CD4-positive, alpha-beta T cell treated with Interleukin-17A for 1 hour (primary cell): ENCODE measurements at places on chromosomes 5 and 9.

- DNase-seq: no peak
Observed at GRCh38 chr5:169289520-169289919, 11.4 kb downstream of the SLIT3 start.

GRCh38 chr5:7396713-7397454 lies 946 bp downstream of the ADCY2 start:
- no peak for DNase-seq

- DNase-seq: peak; percentile 85
Observed at GRCh38 chr9:35616681-35617459, 1.3 kb downstream of the CD72 start.

DNA sequence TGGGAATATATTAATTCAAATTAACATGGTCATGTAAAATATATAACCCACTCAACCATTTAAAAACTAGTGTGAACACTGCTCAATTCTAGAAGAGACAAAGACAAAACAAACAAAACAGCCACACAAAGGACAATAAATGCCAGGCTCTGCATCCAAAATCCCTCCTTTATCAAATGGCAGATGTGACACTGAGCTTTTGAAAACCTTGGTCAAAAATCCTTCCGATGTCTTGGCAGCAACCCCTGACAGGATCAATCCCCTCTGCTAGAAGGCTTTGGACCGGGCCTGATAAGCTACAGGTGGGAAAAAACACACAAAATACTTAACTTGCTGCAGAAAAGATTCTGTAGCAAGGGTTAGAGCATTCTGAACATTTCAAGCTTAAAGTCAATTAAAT lies 61.5 kb downstream of the ZFR start:
- no peak for DNase-seq

- no peak for DNase-seq
Observed at GRCh38 chr9:34610434-34611206, 1.3 kb downstream of the RPP25L start.

DNA sequence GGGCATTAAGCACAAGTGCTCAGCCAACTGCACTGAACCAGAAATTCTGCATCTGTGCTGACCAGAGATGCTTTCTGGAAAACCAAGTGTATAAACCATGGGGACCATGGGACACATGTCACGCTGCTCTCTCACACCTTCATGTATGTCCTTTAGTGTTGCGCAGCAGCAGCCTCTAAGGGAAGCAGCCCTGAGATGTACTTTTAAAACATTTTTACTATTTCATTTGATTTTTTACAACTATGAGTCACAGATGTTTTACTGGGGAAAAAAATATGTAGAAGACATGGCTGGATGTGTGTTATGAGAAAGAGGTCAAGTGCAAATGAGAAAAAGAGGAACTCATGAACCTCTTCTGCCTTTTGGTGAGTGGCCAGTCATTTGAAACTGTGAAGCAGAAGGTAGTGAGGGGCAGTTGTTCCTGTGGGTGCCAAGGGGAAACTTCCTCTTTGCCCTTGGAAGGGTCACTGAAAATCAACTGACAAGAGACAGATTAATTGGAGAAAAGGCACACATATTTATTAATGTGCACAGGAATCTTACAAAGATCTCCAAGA lies 31.4 kb upstream of the SYK start:
- peak; percentile 2 for DNase-seq

DNA sequence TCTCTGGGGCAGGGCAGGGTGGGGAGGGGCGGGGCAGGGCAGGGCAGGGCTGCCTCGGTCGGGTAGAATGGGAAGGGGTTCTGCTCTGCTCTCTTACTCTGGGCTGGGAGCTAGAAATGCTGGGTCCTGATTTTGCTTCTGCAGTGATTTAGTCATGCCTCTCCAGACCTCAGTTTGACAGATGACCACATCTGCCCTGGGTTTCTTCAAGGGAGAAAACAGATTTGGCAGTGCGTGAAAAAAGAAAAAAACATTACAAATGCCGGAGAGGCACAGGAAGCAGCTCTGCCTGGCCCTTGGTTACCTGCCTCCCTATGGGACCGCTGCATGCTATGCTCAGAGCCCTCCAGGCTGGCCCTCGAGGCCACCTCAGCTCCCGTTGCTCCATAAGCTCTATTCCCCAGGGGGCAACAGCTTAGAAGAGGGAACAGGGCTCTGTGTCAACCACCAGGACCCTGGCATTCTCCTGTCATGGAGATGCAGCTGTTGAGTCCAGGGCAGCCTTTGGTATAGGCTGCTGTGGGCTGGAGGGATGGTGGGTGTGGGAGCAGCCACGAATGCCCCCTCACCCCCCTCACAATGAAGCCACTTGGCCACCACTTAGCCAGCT lies 53.2 kb upstream of the UBTD2 start:
- DNase-seq: no peak

DNA sequence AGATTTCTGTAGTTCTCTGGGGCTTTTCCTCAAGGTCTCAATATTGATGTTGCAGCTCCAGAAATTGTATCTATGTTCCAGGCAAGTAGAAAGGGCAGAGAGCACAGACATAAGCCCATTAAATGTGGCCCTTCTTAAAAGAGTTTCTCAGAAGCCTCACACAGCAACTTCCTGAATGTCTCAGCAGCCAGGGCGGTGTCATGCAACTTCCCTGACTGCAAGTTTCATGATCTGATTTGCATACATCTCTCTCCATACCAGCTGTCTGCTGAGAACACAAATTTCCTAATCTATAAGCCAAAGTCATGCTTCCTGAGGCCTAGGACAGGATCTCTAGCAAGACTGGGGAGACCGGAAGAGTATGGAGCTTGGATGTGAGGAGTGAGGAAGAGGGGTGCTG lies 13.0 kb downstream of the RGS7BP start:
- no peak for DNase-seq

DNA sequence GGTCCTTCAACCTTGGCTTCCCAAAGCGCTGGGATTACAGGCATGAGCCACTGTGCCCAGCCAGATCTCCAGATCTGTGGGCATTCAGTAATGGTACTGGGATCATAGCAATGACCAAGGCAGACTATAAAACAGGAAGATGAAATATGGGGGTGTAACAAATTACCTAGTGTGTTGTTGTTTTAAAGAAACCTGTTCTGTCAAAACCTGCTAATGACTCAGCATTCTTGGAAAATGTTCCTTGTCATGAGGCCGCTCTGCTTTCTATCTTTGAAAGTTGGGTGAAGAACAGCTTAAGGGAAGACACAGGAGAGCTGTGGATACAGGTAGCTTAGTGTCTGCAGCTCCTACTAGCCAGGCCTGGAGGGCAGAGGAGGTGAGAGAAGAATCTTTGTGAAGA lies 19.4 kb downstream of the TARS1 start:
- DNase-seq: no peak

DNA sequence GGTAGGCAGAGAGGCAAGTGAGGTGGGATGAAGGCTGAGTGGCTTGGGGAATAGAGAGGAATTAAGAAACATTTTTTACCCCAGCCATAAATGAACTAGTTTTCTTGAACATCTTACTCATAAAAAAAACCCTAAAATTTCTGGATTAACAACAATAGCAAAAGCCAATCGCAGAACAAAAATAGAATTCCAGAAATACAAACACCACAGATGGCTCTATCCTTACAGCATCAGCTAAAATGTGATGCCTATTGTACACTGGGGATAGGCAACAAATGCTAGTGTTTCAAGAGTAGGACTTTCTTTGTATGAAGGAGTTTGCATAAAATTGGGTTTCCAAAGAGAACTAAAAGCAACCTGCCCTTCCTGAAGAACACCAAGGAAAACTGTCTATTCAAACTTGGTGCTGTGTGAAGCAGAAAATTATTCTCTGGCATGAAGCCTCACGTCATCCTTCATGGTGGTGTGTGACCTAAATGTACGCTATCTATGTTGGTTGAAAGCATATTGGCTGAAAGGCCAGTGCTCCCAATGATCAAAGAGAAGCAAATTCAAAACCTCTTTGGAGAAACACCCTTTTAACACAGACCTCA lies 82.9 kb downstream of the JAKMIP2 start:
- no peak for DNase-seq

DNA sequence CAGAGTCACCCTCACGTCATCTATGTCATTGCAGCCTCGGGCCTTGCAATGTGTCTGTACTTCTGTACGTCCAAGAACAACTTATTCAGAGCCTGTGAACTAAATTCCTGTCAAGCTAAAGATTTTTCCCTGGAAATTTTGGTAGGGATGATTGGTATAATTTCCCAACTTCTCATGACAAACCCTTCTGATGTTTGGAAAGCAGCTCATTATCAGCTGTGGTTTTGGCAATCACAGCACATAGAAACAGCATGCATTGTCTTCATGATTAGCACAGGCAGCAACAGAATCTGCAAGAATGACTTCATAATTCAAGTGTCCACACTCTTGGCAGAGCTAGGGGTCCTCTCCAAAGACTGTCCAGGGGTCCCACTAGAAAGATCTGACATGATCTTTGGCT lies 49.5 kb downstream of the APBA1 start:
- DNase-seq: no peak

- no peak for DNase-seq
Observed at GRCh38 chr5:147659166-147659929, 123.2 kb downstream of the JAKMIP2 start.

- DNase-seq: peak; percentile 10
Observed at GRCh38 chr5:180648658-180649296, 623 bp downstream of the FLT4 start.

GRCh38 chr5:127599320-127599719 lies 49.6 kb upstream of the CTXN3 start:
- DNase-seq: no peak

DNA sequence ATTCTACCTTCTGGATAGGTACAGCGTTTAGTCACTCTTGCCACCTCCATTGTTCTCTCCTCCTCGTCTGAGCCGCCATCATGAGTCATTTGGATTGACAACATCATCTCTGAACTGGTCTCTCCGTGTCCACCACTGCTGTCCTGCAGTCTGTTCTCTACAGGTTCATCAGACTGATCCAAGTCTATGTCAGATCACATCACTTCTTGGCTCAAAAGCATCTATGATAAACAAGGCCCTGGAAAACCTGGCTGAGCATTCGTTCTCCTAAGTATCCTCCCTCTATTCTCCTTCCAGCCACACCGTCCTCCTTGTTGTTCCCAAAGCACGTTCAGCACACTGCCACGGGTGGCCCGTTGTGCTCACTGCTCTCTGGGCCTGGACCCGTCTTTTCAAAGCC lies 50.5 kb downstream of the CTNND2 start:
- no peak for DNase-seq

DNA sequence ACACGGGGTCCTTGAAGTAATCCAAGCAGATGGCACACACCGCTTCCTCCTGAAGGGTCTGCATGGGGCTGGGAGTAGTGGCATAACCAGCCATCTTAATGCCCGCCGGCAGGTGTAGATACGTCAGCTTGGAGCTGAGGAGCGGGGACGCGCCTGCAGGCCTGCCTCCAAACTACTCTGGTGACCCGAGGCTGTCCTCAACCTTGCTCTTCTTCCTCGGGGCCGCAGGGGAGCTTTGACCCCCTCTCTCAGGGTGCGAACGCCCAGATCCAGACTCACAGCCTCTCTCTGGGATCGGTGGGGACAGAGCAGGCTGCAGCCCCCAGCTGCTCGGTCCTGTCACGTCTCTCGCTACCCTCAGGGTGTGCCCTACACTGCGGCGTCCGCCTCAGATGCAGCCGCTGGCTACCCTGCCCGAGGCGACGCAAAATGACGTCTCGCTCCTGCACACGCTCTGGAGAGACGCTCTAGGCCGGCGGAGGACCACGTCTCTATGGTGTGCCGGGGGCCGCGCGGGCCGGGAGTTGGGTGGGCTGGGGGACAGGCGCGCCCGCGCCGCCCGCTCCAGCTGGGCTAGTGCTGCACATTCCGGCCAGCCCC lies at the start of gene TRIM52:
TRIM52 (minus strand) TSS at position 424 of the 600 bp plus-strand sequence; CDS start at position 94, 330 bp downstream.
- peak; percentile 94 for DNase-seq

DNA sequence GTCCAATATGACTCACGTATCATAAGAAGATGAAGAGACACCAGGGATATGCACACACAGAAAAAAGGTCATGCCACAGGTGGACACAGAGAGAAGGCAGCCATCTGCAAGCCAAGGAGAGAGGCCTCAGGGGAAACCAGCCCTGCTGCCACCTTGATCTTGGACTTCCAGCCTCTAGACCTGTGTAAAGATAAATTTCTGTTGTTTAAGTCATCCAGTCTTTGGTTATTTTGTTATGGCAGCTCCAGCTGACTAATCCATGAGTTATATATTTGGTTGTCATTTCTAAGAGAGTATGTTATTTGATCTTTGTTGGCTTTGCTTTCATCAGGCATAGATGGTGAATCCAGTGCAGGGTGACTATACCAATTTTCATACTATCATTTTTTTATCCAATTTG lies 130.2 kb upstream of the DAP start:
- DNase-seq: no peak

DNA sequence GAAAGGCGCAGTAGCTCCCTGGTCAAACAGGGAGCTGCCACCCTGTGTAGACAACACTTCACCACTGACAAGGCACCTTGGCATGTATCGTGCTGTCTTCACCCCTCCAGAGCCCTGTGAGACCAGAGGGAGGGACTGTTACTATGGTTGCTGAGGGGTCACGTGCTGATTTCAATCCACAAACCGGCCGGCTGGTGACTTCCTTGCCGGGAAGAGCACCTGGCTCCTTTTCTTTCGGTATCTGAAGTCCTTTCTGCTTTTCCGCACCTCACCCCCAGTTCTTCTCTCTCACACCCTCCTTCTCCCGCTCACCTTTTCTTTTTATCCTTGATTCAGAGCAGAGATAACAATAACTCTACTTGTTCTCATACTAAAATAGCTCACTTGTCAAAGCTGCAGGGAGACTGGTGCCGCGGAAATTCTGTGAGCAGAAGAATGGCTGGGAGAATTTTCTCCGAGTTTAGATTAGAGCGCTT lies 327.2 kb downstream of the ZSWIM6 start:
- DNase-seq: no peak

- no peak for DNase-seq
Observed at GRCh38 chr9:124256517-124257069, 1.2 kb upstream of the NEK6 start.

DNA sequence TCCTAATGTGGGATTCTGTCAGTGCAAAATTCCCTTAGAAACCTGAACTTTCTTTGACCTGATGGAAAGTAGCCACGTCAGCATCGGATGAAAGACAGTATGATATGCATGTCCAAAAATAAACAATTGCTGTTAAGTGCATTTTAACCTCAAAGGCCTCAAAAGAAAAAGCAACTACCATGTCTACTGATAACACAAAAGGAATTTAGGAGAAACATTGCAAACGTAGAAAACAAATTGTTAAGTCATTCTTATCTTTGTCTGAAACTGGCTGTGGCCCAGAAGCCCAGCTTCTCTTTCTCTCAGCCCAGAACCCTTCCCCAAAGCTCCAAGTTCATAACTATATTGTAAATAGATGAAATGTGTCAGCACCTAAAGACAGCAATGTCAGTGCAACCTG lies 11.1 kb upstream of the LHFPL2 start:
- no peak for DNase-seq

DNA sequence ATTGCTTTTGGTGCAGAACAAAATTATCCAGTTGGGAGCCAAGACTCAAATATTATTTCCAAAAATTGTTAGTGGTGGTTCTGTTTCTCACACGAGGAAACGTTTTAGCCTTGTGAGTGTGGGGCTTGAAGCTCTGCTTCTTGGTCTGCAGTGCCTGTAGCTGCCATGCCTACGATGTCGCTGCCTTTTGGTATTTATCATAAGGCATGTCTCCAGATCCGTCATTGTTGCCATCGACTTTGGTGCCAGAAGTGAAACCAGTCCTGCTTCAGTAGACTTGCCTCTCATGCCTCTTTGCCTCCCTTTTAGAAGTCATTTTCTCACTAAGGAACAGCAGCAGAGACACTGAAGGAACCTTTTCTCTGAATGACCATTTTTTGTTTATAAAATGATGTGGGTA lies 29.7 kb upstream of the CATSPER3 start:
- DNase-seq: no peak
